ENCODE measurements at places on chromosomes 1 and 21.
A peak's percentile ranks its signal among the peaks of the same experiment; 100 is the strongest.

GRCh38 chr21:33684923-33685560 lies 42.7 kb downstream of the ITSN1 start:
- DNase-seq = no peak

- no peak for DNase-seq
Measured at GRCh38 chr1:179637211-179637860, 45.7 kb downstream of the TDRD5 start.

- peak; percentile 7 for DNase-seq
Measured at GRCh38 chr1:199585392-199585791, 442.1 kb upstream of the NR5A2 start.

DNA sequence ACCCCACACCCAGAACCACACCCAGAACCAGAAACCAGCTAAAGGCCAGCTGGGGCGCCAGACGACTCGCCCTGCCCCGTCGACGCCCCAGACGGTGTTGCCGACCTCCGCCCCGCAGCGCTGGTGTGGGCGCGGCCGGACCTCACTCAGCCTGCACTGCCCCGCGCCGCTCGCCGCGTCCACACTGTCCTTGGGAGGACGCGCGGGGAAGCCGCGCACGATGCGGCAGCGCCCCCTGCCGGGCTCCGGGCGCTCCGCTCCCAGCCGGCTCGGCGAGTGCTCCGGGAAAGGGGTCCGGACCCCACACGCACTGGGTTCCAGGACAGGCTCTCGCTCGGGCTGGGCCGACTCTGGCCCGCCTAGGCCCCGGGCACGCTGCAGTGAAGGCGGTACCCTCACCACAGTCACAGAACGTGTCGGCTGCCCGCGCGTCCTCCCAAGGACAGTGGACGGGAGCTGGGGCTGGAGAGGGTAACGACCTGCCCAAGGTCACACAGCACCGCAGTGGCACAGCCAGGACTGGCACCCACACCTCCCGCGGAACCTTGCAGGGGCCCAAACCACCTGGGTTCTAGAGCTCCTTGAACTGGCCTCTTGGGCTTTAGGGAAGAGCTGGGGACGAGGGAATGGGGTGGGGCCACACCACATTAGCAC lies 90.2 kb downstream of the DMRTA2 start:
- peak; percentile 71 for DNase-seq

DNA sequence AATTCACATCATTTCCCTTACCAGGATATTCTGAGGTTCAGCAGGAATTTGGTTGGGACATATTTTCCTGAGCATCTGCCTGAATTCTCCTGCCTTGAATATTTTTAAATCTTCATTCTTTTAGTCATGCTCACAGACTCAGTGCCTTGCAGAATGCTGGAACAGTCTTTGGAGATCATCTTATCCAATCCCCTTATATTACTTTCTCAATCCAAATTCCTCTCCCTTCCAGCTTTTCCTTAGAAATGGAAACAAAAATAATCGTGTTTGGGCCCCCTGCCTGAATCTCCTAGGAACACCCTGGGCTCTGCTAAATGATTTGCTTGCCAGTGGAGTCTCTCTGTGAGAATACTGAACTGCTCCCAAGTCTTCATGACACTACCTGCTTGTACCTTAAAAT lies 38.4 kb downstream of the LHX8 start:
- no peak for DNase-seq

DNA sequence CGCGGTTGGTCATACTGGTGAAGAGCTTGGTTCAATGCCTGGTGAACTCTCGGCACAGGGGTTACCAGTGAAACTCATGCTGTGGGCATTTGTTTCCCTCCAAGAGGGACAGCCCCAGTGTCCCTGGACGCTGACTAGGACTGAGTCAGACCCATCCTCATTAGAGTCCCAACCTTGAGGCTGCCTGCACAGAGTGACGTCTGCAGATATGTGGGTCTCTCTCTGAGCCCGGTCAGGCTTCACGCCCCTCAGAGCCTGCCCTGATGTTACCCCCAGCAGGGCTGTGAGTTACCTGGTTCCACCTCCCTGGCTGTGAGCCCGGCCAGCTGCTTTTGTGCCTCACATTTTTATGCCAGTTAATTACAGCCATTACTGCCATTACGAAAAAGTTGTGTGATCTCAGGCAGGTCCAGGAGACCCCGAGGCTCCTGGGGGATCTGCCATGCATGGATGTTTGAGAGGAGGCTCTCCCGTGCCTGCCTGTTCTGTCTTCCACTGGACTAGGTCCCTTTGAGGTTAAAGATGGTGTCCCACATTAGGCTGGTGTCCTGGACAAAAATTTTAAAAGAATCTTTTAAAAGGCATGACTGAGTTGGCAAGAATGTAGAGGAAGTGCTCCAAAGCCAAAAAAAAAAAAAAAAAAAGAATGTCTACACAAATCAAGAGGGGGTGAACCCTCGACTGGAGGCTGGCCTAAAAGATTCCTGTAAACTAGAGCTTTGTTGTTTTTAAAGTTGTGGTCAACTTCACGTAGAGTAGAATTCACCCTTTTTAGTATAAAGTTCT lies 36.6 kb upstream of the PADI1 start:
- DNase-seq = no peak

- DNase-seq = no peak
Measured at GRCh38 chr1:51484591-51484990, 34.5 kb downstream of the EPS15 start.

- no peak for DNase-seq
Measured at GRCh38 chr1:183609759-183610452, 19.6 kb upstream of the NCF2 start.

- DNase-seq = no peak
Measured at GRCh38 chr1:145757420-145757819, 38.1 kb downstream of the CD160 start.

GRCh38 chr1:24544239-24544638 lies 11.6 kb upstream of the NCMAP start:
- DNase-seq = no peak

DNA sequence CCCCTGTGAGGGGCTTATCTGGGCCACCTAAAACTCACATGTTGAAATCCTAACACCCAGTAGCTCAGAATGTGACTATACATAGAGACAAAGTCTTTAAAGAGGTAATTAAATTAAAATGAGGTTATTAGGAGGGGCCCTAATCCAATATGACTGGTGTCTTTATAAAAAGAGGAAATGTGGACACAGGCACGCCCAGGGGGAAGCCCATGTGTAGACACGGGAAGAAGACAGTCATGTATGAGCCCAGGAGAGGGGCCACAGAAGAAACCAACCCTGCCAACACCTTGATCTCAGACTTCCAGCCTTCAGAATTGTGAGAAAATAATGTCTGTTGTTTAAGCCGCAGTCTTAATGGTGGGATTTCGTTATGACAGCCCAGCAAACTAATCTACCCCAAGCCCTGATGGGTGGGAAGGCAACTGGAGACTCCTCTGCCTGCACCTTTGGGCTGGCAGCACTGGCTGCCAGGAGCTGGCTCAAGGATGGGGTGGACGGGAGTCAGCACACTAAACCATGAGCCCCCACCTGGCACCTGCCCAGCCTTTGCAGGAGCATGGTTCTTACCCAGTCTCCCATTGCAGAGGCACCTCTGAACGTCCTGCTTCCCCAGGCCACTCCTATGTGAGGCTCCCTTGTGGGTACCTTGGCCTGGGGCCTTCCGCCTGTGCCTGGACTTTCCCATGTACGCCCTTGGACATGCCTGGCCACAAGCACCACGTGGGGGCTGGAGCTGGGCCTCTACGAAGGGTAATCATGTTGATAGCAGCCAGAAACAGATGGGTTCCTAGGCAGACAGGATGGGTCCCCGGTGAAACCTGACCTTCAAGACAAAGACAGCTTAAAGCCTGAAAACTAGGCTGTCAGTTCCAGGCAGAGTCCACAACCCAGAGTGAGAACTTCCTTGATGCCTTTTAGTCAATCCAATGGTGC lies 57.1 kb upstream of the DMRTB1 start:
- DNase-seq = peak; percentile 27

- DNase-seq = peak; percentile 15
Measured at GRCh38 chr1:19096036-19096833, 113.8 kb downstream of the UBR4 start.

DNA sequence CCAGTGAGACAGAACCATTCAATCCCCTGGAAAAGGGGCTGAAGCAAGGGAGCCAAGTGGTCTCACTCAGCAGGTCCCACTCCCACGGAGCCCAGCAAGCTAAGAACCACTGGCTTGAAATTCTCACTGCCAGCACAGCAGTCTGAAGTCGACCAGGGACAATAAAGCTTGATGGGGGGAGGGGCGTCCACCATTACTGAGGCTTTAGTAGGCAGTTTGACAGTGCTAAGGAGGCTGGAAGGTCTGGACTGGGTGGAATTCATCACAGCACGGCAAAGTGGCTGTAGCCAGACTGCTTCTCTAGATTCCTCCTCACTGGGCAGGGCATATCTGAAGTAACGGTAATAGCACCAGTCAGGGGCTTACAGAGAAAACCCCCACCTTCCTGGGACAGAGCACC lies 105.4 kb upstream of the GORAB start:
- no peak for DNase-seq

- DNase-seq = no peak
Measured at GRCh38 chr21:38798081-38798480, 7.6 kb upstream of the ETS2 start.

DNA sequence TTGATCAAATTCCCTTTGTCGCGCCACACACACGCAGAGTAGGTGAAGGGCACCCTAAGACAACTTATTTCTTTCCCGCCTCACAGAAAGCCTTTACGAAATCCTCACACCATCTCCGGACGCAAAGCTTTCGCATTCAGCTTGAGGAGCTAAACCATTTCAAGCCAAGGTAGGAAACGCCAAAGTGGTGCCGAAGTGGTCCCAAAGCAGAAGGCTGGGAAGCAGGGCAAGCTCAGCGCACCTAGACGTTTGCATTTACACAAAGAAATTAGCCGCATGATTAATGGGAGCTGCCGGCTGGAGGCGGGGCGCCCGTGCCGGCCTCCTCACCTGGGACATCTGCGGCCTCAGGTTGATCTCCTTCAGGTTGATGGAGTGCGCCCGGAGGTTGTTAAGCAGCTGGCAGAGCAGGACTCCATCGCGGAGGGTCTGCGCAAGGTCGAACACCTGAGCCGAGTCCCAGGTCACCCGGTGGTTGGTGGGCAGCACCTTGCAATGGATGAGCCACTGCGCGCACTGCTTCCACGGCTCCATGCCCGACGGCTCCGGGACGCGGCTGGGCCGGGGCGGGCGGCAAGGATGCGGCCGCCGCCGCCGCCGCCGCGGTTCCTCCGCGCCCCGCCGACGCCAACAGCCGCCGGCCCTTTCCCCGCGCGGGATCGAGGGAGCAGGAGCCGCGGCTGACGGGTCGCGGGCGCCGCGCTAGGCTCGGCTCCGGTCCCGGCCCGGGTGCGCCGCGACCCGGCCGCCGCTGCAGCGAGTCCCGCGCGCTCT lies 457 bp downstream of the VAV3 start:
- DNase-seq = no peak

DNA sequence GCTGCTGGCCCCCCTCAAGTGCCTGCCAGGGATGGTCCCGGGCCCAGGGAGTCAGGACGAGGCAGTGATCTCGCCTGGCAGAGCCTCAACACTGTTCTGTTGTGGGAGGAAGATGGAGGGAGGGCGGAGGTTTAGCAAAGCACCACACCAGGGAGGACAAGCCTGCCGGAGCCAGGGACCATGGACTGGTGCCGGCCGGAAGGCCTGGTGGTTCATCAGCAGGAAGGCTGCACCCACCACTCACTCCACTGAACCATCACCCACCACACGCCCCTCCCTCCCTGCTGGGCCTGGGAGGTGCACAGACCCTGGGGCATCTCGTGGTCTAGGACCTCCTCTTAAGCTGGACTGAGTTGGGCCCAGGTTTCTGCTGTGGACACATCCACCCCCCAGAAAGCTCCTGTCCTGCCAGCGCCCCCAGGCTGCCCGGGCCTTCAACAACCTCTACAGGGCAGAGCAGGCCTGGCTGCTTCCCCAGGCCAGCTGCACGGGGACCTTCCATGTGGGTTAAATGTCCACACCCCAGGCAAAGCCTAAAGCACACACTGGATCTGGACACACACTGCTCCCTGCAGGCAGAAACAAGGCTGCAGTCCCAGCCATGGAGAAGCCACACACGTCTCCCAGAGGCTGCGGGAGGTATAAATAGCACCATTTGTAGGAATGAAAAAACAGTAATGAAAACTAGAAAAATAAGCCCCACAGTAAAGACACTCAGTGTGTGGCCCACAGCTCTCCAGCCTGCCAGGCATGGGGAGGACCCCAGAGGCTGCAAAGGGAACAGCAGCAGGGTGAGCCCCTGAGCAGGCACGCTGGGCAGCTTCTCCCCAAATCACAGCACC lies 10.4 kb upstream of the TMEM240 start:
- no peak for DNase-seq

- no peak for DNase-seq
Measured at GRCh38 chr1:59691261-59691660, 123.5 kb upstream of the HOOK1 start.

GRCh38 chr1:63866084-63866483 lies 92.3 kb downstream of the ROR1 start:
- DNase-seq = no peak

DNA sequence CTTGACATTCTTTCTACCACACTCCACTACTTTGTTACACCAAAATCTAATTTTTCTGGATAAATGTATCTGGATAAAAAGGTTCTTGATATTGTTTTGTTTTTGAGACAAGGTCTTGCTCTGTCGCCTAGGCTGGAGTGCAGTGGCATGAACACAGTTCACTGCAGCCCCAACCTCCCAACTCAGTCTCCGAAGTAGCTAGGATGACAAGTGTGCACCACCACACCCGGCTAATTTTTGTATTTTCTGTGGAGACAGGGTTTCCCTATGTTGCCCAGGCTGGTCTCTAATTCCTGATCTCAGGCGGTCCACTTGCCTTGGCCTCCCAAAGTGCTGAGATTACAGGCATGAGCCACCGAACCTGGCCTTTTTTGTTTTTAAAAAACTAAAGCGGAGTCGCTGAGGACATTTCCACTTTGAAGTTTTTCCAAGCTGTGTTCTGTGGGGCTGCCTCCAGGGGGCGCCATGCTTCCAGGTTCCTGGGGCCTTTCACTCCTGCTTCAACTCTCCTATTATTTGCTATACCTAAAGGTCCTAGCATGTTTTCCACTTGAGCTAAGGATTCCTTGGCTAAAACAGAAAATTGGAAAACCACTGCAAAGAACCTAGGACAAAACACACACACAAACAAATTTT lies 14.1 kb upstream of the NCMAP start:
- peak; percentile 42 for DNase-seq

- DNase-seq = no peak
Measured at GRCh38 chr1:99639945-99640344, 6.0 kb upstream of the PALMD start.

DNA sequence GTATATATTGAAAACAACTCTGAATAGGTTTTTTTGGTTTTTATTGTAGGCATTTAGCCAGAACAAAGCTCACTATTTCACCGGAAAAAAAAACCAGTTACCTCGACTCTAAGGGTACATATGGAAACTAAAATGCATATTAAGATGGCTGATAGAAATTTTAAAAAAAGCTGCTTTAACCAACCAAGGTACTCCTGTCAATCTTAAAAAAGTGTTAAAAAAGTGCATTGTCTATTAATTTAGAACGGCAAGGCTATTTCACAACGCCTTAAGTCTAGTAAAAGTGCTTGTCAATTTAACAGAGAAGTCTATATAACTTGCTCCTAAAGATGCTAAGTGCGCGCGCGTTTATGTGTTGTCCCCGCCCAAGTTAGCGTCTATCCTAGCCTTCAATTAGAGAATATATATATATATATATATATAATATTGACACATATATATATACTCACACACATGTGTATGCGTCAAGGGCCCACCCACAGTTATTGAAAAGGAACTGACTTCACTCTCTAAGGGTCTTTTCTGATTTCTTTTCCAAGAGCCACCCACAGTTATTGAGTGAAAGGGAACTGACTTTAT lies 934 bp downstream of the ASPM start:
- DNase-seq = no peak

GRCh38 chr1:189022015-189022414 lies 1455.6 kb downstream of the BRINP3 start:
- no peak for DNase-seq
